ENCODE measurements at places on chromosomes 1 and 21.

DNA sequence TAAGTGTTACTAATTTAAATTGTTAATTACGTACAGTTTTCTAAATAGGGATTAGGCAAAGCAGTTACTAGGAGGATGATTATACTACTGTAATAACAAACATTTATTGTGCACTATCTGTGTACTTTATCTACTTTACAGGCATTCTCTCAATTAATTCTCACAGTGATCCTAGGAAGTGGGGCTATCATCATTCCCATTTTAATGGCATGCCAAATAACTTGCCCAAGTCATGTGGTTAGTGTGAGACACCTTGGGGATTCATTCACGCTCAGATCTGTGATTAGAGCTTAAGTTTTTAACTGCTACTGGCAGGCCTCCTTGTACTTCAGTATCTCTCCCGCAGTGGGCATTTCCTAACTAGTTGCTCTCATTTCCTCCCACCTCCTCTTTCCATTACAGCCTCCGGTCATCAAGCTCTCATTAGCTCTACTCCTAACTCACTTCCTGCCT lies 11.5 kb downstream of the PHLDA3 start:
- no peak for DNase-seq

DNA sequence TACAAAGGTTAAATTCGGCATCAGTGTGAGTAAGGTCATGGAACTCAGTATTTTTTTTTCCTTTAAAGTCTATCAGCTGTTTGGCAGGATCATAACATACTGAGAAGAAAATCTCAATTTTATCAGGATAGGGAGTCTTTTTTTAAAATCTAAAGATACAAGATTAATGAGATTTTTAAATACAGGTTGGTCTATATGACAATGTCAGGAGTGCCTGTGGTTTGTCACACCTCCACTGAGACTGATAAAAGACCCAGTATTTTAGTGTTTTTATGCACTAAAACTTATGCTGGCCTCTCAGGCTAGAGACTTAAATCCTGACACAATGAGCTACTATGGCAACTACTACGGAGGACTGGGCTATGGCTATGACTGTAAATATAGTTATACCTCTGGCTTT lies at the start of gene KRTAP20-3:
Gene KRTAP20-3 (plus strand): TSS at position 301 of the 400 bp plus-strand sequence.
- no peak for DNase-seq

DNA sequence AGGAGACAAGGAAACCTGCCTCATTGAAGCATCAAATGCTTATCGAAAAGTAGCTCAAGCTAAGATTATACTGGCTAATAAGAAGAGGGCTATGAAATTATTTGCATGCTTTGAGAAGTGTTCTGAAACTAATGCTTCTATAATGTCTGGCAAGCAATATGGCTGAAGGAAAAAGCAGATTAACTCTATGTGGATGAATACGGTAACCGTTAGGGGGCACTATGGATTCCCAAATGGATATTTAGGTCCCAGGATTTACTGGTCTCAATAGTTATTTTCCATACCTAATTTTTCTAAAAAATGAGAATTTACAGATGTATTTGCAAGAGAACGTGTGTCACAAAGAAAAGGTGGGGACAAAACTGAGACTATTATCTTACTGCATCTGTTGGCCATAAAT lies 34.6 kb upstream of the RRP15 start:
- no peak for DNase-seq

DNA sequence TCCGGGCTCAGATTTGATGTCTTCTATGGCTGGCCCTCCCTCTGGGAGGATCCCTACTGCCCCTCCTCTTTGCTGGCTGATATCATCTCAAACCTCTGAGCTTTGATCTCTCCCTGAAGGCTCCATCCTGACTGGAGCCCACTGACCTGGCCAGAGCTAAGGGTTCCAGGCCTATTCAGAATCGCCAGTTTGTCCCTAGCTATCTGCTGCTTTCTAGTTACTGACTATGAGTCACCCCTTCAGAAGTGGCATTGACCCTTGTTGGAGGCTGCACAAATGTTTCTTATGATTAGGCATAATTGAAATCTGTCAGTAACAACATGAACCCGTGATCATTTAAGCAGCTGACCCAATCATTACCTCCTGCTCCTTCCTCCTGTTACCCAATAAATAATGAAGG lies 87.1 kb downstream of the ABCA4 start:
- no peak for DNase-seq

GRCh38 chr1:182446033-182446669 lies 3.8 kb upstream of the RGSL1 start:
- no peak for DNase-seq

Measured in mesothelial cell of epicardium (in vitro differentiated cells).